ENCODE measurements at places on chromosomes 7 and 10.

DNA sequence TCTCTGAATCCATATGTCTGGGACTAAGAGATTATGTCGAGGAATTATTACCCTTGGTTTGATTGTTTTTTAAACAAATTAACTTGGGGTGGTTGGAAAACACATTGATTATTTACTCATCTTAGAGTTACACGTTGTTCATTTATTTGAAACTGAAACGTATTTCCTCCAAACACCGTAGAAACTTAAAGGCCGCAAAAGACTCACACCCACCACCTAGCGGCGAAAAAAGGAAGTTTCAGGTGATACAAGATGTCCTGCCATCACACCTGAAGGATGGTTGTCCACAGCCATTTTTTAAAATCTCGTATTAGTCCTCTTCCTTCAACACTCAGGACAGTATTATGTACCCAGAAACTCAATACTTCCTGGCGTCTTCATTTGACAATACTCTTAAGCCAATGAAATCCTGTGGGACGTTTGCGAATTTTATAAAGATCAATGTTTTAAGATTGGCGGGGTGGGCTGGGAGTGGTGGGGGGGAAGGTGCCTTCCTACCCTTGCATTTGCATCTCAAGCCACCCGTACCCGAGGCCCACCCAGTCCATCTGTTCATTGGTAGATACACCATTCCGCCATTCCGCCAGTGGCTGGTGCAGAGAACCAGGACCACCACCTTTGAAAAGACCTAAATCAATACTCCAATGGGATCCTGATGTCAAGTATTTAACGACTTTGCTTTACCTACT, 1.4 kb upstream of the LCOR start:
- DNase-seq: peak; percentile 32

- no peak for DNase-seq
These were observed 55.7 kb upstream of the RHEB start for GRCh38 chr7:151575410-151575809.

DNA sequence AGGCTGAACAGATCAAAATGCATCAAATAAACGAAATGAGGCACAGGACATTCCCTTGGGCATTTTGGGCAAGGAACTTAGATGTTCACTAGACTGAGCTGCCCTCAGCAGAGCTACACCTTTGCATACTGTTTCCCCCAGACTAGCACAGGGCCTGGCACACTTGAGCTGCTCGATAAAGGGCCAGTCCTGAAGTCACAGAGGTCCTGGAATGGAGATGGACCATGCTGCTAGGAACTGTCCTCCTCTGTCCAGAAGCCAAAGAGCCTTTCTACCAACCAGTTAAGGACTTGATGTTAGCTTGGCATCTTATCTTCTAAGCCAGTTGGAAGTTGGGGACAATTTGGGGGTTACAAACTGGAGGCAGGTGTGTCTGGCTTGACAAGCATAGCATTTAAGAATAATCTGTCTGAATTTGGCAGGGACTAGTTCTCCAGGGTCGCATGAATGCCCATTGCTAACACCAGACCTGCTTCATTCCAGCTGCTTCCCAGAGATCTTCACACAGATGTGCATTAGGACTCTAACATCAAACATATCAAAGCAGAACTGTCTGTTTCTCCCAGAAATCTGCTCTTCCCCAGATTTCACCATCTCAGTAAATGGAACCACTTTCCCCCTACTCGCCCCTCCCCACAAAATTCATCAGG, 152.2 kb upstream of the PDE1C start:
- no peak for DNase-seq

- DNase-seq: no peak
These were observed 93.6 kb upstream of the MXI1 start for GRCh38 chr10:110113670-110114337.

DNA sequence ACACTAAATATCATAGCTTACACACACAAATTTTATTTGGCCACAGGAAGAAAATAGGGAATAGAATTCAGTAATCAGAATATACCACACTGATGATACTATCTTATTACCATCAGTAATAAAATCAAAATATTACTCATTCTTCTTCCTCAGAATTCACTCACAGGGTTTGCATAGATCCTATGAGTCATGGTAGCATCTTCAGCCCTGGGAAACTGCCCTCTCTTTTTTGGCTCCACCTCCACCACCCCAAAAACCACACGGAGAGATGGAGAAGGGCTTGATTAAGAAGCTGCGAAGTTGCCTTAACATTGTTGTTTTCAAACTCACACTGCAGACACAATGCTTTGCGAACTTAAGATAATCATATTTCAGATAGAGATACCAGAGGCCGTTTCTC, 154.1 kb upstream of the AHR start:
- DNase-seq: peak; percentile 66

- DNase-seq: no peak
These were observed 79.5 kb downstream of the PARP12 start for GRCh38 chr7:139982927-139983920.

DNA sequence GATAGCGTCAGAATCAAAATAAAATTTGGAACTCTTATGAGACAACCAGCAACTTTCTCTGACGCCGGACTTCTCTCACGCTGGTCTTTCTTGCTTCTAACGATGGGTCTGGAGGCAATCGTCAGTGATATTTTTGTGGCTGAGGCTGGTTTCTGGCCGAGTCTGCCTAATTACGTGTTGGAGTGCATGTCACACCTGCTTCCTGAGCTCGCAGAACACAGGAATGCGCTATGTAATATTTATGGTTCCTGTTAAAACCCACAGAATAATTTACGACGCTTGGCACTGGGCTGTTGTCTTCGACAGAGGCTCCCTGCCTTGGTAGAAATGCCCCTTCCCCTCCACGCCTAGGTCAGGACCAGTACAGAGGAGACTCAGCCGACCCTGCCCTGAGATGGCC, 64.9 kb downstream of the NPTX2 start:
- no peak for DNase-seq

DNA sequence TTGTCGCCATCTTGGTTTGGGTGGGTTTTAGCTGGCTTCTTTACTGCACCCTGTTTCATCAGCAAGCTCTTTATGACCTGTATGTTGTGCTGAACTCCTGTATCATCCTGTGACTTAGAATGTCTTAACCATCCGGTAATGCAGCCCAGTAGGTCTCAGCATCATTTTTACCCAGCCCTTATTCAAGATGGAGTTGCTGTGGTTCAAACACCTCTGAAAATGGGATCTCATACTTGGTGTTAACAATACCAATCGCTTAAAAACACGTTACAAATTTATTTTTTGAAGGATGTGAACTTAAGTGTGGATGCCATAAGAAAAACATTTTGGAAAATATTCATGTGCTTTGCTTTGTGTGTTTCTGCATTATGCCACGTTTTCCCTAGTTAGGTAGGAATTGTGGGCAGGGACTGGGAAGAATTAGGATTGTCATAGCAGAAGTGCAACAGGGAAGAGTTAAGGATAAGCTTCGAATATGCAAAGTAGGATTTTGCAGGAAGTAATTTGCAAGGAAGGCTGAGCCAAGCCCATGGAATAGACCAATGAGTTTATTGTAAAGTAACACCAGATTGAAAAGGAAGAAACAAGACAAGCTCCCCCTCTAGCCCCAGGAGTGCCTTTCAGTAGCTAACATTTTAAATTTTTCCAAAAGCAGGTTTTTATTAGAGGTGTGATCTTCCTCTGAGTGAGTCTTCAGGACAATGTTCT, 56.4 kb downstream of the PRR15 start:
- DNase-seq: no peak

GRCh38 chr10:44362866-44363711, 21.8 kb downstream of the CXCL12 start:
- DNase-seq: no peak

GRCh38 chr10:43077421-43078171, 727 bp downstream of the RET start:
- no peak for DNase-seq

DNA sequence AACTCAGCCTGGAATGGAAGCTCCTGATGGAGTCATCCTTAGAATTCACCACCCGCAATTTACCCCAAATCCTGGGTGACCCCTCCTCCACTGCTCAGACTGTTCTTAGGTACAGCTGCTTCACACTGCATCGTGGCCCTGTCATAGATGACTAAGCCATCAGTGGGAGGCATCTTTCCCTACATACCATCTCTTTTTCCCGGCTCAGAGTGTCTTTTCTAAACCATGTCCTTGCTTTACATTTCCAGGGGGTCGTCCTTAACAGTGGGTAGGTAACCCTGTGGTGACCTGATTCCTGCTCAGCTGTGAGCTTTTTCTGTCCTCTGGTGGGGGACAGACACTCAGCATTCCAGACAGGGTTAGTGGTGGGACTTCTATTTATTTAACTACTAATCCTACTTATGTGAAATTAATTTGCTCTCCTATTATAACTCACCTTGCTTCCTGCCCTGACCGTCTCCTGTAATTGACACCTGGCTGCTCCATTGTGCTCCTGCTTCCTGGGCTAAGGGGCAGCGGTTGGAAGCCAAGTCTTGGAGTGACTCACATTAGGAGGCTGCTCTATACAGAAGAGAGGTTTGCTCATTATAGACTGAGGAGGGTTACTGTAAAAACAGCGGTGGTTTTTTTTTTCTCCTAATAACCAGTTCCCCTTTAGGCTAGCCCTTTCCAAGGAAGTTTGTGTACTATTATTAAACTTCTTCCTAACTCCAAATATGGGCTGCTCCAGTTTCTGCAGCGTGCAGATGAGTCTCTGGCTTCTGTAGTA, 40.6 kb downstream of the PYROXD2 start:
- DNase-seq: no peak

GRCh38 chr7:88806280-88807037, 10.9 kb upstream of the TEX47 start:
- DNase-seq: no peak

- no peak for DNase-seq
These were observed 8.6 kb upstream of the GRID1 start for GRCh38 chr10:86375204-86375603.

DNA sequence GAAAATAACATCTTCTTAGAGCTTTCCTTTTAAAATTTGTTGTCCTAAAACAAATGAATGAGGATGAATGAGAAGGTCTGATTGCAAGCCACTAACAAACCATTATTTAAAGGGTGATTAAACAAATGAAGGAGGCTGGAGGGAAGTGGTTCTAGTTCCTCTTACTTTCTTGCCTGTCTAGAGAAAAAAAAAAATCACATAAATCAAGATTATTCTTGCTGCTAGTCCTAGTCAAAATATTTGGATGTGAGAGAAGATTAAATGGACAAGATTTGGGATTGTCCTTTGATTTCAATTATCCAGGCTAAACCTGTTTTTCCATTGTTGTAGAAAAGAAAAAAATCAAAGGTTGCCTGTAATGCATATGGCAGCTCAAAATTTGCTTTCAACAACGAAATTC, 3.3 kb downstream of the SKAP2 start:
- DNase-seq: no peak

GRCh38 chr10:91579329-91579985, 53.4 kb downstream of the PPP1R3C start:
- no peak for DNase-seq

- DNase-seq: no peak
These were observed 3.2 kb upstream of the ZNF248 start for GRCh38 chr10:37860494-37861190.

DNA sequence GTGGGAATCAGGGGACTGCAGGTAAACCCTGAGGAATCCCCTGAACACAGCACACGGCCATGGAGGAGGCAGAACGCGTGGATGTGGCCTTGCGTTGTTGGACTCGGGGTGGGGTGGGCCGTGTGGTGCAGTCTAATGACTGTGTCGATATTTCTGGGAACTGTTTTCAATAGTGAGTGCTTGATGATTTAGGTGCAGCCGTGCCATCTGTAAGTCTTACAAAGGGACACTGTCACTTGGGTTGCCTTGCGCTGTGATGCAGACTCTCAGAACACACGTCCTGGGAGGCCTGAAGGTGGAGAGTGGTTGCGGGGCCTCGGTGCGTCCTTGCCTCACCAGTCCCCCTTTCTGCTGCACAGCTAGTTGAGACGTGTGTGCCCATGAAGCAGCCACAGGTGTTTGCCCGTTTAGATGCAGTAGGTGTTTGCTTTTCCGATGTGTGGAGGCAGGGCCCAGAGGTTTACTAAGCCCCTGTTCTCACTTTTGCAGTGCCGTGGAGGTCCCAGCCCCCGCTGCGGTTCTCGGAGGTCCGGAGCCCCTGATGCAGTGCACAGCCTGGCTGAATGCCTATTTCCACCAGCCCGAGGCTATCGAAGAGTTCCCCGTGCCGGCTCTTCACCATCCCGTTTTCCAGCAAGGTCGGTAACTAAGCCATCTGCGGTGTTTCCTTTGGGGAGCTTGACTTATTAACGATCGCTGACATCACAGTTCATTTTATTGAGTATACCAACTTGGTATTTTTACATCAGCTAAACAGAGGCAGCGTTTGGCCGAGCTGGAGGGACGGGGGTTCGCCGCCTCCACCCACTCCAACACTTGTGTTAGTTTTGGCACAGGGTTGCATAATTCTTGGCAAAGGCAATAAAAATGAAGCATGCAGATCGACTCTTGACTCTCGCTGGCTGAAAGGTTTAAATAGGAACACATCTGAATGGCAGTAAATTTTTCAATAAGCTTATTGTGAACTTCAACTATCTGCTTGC, 240.7 kb downstream of the MGMT start:
- DNase-seq: no peak

- DNase-seq: no peak
These were observed 5.3 kb downstream of the CLDN15 start for GRCh38 chr7:101232141-101232850.

DNA sequence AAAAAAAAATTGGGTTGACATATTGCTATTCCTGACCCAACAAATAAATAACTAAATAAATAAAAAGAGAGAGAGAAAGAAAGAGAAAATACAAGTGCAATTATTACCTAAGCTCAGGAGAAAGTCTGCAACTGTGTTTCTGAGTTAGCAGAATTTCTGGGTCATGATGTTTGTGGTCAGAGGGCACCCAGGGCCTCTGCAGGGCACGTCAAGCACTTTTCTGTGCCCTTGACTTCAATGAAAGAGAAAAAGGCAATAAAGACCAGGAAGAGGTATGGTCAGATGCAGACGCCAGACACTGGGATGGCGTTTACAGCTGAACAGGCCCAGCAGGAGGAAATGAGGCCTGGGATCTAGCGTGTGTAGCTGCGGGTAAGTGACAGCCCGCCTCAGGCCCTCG, 160.9 kb upstream of the GDF10 start:
- DNase-seq: no peak

DNA sequence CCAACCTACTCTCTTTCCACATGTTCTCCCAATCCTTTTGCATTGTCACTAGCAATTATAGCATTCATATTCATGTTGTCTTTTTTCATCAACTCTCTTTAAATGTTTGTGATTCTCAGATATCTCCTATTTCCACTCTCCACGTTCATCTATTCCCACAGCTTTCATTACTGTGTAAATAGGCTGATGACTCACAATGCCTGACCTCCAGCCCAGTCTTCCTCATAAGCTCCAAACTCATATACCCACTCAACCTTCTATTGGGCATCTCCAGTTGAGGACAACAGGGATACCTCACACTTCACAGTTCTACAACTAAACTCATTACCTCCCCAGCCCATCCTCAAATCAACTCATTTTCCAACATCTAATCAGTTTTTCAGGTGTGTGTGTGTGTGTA, 194.1 kb downstream of the DGKI start:
- DNase-seq: no peak

- DNase-seq: no peak
These were observed 345.5 kb downstream of the REEP3 start for GRCh38 chr10:63866747-63867140.

GRCh38 chr7:128350708-128351295, 7.1 kb upstream of the RBM28 start:
- DNase-seq: no peak

- DNase-seq: no peak
These were observed 93.2 kb upstream of the KIF5B start for GRCh38 chr10:32149252-32149955.

GRCh38 chr7:146216396-146217041, 99.9 kb downstream of the CNTNAP2 start:
- DNase-seq: no peak

GRCh38 chr10:52357971-52358370, 43.9 kb downstream of the DKK1 start:
- DNase-seq: no peak

All from stimulated activated CD8-positive, alpha-beta memory T cell treated with anti-CD3 and anti-CD28 coated beads, Interleukin-15, amount 100 ng/mL, for 4 hours (primary cell).